ENCODE measurements at places on chromosomes 5 and 9.

GRCh38 chr9:15086778-15087324 is 176.6 kb upstream of the FREM1 start:
- DNase-seq = no peak

GRCh38 chr5:89871906-89872305 is 537.6 kb downstream of the CETN3 start:
- DNase-seq = no peak

DNA sequence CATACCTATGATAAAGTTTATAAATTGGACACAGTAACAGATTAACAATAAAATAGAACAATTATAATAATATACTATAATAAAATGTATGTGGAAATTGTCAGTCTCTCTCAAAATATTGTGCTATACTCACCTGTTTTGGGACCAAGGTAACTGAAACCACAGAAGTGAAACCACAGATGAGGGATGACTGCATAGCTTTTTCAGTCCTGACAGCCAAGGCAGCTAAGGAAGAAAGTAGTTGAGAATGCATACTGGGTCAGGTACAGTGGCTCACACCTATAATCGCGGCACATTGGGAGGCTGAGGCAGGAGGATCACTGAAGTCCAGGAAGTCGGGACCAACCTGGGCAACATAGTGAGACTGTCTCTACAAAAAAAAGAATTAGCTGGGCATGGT is 8.9 kb downstream of the SRP19 start:
- peak; percentile 45 for DNase-seq

DNA sequence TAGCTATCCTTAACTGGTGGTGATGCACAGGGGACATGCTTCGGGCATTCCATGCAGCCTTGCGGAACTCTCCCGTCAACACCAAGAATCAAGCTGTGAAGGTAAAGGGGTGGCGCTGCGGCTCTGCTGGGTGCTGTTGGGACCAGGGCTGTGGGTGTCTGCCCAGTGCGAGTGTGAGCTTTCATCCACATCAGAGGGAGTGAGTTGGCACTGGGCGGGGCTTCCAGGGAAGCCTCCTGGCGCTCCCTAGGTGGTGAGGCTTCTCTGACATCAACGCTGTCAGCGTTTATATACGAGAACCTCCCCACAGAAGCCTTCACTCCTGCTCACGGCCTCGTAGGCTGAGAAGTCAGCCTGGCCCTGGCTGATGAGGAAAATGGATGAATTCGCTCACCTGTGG is 11.7 kb downstream of the ARPC5L start:
- DNase-seq = no peak

- DNase-seq = no peak
Observed at GRCh38 chr5:63029891-63030290, 451.3 kb downstream of the LRRC70 start.

DNA sequence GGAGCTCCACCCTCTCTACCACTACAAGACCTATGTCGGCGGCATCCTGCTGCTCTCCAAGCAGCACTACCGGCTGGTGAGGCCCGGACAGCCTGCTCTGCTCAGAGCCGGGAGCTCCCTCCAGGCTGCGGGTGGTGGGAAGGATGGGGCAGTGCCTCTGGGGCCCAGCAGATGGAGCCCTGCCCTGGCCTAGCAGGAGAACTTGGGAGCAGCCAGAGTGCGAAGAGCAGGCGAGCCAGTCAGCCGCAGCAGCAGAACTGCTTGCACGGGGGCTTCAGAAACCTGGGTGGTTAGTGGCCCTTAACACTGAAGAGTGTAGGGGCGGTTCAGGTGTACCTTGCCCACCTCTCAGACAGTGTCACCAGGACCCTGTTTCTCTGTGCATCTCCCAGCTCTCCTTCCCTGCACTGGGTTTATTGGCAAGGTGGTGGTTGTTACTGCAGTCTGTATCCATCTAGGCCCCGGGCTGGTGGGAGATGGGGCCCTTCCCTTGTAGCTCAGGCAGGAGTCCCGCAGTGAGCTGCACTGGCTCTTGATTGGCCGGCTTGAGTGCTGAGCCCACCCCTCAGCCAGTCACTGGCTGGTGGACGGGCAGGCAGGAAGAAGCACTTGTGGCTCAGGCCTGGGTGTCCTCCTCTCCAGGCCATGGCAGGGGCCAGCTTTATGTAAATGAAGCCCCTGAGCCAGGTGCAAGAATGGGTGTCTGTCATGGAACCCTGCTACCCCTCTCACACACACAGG is 7.7 kb downstream of the B4GALT7 start:
- DNase-seq = peak; percentile 55

All from CD4-positive, alpha-beta memory T cell (primary cell).